ENCODE measurements at places on chromosomes 3 and 15.

GRCh38 chr15:23397779-23398178 is 43.2 kb downstream of the GOLGA8S start:
- no peak for DNase-seq

DNA sequence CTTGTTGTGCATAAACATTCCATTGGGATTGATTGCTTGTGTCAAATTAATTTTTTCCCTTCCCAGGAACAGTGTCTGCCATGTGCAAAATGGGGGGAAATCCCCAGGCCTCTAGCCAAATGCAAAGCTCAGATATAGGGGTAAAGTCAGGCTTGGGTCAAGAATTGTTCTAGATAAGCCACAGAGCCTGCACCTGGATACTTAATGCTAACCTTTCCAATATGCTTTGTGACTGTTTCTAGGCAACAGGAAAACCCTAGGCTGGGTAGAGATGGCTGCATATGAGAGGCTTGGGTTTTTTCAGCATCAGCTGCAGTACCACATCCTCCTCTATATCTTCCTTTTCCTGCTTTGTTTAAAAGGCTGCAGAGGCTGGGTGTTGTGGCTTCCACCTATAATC is 61.9 kb upstream of the ROPN1 start:
- no peak for DNase-seq

DNA sequence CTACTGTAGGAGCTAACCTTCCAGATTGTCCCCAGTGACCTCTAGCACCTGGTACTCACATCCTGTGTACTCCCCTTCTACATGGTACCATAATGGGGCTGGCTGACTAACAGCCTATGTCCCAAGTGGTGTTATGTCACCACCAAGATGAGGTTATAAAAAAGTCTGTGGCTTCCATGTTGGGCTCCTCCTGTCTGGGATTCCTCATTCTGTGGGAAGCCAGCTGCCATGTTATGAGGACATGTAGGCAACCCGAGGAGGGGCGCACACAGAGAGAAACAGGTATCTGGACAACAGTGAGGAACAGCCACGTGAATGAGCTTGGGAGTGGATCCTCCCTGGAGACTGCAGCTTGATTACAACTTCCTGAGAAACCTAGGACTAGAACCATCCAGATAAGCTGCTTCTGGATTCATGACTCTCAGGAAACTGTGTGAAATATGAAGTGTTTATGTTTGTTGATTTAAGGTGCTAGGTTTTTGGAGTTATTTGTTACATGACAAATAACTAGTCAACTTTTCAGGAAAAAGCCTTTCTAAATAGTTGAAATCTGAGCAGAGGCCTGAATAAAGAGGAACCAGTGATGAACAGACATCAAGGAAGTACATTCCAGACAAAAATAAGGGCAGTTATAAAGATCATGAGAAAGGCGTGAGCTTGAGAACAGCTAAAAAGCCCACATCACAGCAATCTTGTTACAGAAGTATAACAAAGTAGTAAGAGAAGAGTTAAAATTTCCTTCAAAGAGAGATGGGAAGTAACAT is 21.7 kb downstream of the GOLIM4 start:
- no peak for DNase-seq

GRCh38 chr3:135311699-135312098 is 516.6 kb downstream of the EPHB1 start:
- DNase-seq, result no peak

GRCh38 chr15:65100442-65100841 is 14.6 kb downstream of the UBAP1L start:
- DNase-seq, result no peak

- no peak for DNase-seq
These were observed 79.6 kb upstream of the ADAMTSL3 start for GRCh38 chr15:83574345-83574744.

- DNase-seq, result no peak
These were observed 67.5 kb downstream of the CHST2 start for GRCh38 chr3:143187111-143187510.

- peak; percentile 82 for DNase-seq
These were observed 156.0 kb upstream of the MCTP2 start for GRCh38 chr15:94075349-94075748.

DNA sequence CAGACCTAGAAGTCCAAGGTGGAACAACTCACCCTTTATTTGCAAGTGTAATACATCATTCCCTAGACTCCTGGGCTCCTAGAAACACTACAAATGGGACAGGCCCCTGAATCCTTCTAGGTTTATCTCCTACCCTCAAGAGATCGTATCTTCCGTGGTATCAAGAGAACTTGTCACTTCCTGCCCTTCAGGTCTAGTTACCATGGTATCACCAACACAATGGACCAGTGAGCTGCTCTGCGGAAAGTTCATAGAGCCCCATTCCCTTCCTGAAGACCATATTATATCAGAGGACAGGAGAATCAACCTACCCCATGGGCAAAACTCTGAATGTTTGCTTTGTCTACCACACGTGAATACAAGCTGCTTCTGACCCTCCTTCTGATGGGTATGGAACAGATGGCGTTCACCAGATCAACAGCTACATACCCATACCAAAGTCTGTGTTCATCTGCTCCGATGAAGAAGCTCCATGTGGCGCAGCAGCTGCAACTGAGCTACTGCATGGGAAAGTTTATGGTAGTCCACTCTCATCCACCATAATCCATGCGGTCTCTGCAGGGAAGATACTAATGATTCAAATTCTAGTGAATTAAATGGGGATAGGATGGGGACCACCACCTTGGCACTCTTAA is 84.6 kb upstream of the KLF13 start:
- no peak for DNase-seq

DNA sequence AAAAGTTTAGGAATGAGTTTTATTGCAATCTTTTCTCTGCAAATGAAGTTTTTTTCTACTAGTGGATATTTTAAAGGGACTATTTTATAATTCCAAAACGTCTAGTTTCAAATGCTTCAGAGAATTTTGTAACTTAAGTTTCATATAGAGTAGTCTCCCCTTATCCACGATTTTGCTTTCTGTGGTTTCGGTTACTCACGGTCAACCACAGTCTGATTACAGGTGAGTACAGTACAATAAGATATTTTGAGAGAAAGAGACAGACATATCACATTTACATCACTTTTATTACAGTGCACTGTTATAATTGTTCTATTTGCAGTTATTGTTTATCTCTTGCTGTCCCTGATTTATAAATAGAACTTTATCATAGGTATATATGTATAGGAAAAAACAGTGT is 7.4 kb upstream of the EOGT start:
- no peak for DNase-seq

DNA sequence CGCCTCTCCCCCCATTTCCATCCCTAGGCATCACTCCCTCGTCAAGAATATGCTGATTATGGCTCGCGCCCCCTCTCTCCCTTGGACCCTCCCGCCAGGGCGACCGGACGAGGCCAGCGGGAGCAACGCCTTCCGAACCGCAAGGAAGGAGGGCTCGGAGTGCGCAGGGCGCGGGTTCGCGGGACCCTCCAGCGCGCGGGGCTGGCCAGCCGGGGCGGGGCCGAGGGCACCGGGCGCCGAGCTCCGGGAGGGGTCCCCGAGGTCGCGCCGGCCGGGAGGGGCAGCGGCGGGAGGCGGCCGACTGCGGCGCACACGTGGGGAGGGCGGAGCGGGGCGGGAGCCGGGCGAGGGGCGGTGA is 483 bp downstream of the EHD4 start:
- DNase-seq, result no peak

GRCh38 chr3:16280671-16281070 is 15.7 kb downstream of the OXNAD1 start:
- DNase-seq, result peak; percentile 45

- no peak for DNase-seq
These were observed 40.6 kb upstream of the ADPGK start for GRCh38 chr15:72824112-72824511.

DNA sequence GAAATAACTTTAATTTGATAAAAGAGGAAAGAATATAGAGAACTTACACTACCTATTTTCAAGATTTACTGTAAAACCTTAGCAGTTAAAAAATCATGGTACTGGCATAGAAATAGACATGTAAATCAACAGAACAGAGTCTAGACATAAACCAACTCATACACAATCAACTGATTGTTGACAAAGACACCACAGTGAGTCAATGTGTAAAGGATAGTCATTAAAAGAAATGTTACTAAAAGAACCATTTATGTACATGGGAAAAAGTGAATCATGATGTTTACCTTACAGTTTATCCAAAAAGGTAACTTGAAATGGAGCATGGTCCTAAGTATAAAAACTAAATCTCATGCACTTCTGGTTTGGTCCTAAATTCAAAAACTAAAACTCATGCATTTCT is 847.4 kb downstream of the IGSF11 start:
- no peak for DNase-seq

DNA sequence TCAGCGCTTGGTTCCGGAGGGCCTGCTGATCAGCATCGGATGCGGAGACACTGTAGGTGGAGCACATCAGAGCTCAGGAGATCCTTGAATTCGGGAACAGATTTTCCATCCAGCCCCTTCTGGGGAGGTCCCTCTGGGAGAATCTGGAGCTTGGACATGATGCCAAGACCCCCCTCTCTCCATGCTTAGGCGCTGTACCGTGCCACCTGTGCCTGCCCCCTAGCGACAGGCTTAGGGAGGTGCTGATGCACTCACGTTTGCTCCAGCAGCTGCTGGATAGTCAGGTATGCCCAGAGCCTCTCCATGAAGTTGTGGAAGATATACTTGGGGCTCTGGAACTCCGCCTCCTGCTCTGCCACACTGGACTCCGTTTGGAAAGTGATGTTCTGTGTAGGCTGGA is 9.7 kb downstream of the ITIH4 start:
- DNase-seq, result peak; percentile 8

GRCh38 chr3:184040010-184040409 is 8.5 kb downstream of the HTR3D start:
- DNase-seq, result no peak

DNA sequence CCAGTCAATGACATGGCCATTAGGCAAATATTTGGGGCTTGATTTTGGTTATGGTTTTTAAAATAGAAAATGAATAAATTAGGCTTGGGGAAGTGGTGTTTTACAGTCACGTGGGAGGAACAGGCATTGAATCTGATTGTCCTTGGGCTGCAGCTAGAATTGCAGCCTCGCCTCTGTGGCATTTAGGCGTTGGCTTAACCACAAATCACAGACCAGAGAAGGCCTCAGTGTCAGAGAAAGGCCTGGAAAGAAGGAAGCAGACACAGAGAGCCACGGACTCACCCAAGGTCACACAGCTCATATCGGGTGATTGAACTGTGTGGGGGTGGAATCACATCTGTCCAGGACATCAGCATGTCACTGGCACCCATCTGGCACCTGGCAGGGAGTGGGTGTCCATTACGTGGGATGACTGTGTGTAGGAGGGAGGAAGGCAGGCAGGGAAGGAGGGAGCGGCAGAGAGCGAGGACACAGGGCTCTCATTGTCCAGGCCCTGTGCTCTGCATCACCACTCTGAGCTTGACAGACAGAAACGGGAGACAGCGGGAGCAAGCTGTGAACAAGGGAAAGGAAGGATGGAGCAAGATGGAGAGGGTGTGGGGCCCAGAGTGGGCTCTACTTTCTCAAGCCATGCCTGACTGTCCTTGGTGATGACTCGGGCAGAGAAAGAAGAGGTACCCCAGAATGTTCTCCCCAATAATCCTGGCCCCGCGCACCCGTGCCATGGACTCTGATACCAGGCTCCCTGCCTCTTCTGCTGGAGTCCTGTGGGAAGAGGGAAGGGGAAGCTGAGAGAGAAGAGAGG is 186.4 kb downstream of the FAM43A start:
- DNase-seq, result peak; percentile 52

GRCh38 chr3:134085034-134085775 is 55.5 kb upstream of the SLCO2A1 start:
- DNase-seq, result no peak

GRCh38 chr3:180352261-180352660 is 249.7 kb upstream of the TTC14 start:
- DNase-seq, result no peak

- DNase-seq, result peak; percentile 27
These were observed 1.0 kb downstream of the LRRC28 start for GRCh38 chr15:99252326-99252725.

- DNase-seq, result peak; percentile 42
These were observed 81.9 kb upstream of the PLXND1 start for GRCh38 chr3:129688271-129688895.

- DNase-seq, result no peak
These were observed 109.6 kb downstream of the FNDC3B start for GRCh38 chr3:172148702-172149565.

- no peak for DNase-seq
These were observed 148.6 kb downstream of the ANO10 start for GRCh38 chr3:43473244-43473643.

DNA sequence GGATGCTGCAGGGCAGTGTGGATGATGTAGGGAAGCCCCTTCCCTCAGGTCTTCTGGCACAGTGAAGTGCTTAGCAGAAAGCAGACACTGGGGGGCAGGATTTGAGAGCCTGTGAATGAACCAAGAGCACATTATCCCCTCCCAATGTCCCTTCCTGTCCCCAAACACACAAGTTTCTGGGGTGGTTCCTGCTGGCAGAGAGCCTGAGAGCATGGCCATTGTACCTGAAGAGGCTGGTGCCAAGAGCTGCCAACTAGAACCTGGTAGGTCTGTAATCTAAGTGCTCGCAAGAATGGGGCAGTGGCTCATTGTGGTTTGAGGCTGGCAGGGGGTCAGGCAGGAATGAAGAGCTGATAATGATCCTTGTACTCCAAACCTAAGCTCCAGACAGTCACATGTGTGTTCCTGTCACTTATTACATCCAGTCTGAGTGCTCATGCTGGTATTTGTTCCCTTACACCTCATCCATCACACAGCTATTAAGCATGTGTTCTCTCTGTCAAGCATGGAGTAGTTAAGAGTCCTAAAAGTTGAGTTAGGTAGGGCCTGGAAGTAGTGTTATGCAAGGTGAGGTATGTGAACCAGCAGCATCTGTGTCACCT is 6.7 kb upstream of the CCR1 start:
- DNase-seq, result no peak

- no peak for DNase-seq
These were observed 258.2 kb upstream of the CFAP20DC start for GRCh38 chr3:59308001-59308400.

DNA sequence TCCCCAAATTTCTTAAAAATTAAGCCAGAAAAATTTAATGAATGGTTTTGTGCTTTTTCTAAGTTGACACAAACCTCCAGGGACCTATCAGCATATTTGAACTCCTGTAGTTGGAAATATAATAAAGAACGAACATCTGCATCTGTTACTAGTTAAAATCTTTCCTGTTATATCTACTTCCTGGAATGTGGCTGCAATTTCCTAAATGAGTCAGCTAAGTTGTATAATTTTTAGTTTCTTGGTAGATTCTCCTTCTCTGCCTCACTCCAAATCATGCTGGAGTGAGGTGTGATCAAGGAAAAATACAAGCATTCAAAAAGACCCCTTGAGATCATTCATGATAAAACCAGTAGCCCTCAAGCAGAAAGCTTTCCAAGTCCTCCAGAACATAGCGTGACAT is 106.2 kb upstream of the MCTP2 start:
- peak; percentile 82 for DNase-seq

Data from fibroblast of upper back skin (primary cell).